DND-41 (cell line): ENCODE measurements at places on chromosomes 7 and 10.
A peak's percentile ranks its signal among the peaks of the same experiment; 100 is the strongest.

- DNase-seq: no peak
These were observed 602.7 kb upstream of the NRP1 start for GRCh38 chr10:33937036-33937730.

GRCh38 chr7:121113288-121113687 lies 124.8 kb downstream of the CPED1 start:
- no peak for DNase-seq

- no peak for DNase-seq
These were observed 48.0 kb upstream of the RASGEF1A start for GRCh38 chr10:43314626-43315495.

DNA sequence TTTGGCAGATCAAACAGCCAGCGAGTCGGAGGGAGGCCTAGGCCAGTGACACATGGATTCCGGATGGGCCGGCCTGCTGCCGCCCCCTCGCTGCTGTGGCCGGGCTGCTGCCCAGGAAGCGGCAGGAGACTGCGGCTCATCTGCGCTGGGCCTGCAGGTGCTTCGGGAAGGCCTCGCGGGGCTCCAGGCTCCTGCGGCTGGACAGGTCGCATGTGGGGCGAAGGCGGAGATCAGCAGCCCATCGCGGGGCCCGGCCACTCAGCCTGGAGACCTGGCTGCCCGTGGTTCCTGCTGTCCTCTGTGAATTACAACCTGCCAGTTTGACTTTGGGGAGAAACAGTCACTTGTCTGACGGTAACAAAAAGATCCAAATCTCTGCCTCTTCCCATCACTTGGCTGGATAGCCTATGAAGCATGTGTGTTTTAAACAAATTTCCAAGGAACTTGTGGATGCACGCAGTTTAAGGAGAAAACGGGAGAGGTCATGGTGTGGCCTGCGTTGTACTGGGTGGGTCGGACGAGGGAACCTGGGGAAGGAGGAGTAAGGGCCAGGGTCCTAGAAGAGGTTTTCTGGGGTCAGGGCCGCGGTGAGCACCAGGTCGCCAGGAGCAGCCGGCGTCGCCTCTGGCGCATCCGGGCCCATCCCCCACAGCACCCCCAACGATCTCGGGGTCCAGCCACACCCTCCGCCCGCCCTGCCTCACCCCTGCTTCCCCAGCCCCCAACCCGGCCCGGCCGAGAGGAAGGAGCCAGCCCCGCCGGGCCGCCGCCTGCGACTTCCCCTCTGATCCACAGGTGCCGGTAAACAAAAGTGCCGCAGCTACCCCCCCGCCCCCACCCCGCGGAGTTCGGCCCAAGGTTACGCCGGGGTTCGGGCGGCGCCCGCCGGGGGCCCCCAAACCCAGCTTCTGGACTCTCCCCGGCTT lies 1.6 kb downstream of the SPOCK2 start:
- DNase-seq: peak; percentile 43

- no peak for DNase-seq
These were observed 233.1 kb downstream of the EBF3 start for GRCh38 chr10:129730993-129731325.
